ENCODE measurements at places on chromosomes 2 and 18.
A peak's percentile ranks its signal among the peaks of the same experiment; 100 is the strongest.

- no peak for DNase-seq
Observed at GRCh38 chr2:167944825-167945659, 302.4 kb downstream of the STK39 start.

DNA sequence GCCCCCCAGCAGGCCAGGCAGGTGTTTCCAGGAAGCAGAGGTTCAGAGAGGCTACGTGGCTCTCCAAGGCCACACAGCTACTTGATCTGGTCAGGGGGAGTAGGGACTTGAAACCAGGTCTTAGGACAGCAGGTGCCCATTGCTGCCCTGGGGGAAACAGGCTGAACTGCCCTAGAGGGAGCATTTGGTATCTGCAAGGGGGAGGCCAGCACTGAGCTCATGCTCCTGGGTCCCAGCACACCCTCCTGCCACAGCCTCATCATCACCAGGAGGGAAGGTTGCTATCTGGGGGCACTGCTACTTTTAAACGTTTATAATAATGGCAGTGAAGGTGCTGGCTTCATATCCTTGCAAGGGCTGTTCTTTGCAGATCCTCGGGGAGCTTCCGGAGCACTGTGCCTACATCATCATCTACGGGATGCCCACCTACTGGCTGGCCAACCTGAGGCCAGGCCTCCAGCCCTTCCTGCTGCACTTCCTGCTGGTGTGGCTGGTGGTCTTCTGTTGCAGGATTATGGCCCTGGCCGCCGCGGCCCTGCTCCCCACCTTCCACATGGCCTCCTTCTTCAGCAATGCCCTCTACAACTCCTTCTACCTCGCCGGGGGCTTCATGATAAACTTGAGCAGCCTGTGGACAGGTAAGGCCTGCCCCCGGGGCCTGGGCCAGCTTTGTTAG is 36.1 kb downstream of the ABCG8 start:
- DNase-seq: no peak

DNA sequence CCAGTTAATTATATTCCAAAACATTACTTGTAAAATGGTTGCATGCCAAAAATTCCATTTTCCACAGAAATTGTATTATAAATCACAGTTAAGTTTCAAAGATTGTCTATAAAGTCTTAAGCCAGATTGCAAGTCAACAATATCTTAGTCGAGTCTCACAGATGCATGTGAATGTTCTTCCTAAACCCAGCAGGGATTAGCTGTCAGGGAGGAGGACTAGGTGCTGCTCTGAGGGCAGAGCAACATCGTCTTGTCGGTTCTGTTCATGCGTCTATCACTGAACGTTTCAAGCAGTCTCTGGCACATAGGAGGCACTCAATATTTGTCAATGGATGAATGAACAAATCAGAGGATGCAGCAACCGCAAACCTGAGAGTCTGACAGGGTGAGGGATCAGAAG is 27.0 kb downstream of the EPB41L3 start:
- DNase-seq: no peak

DNA sequence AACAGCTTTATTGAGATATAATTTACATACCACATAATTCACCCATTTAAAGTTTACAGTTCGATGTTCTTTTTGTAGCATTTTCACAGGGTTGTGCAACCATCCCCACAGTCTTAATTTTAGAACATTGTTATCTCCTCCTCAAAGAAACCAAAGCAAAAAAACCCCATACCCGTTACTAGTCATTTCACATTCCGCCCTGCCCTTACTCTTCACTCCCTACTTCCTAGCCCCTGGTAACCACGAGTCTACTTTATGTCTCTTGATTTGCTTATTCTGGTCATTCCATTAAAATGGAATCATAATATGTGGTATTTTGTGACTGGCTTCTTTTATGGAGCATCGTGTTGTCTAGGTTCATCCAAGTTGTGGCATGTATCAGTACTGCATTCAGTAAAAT is 137.7 kb downstream of the TANC1 start:
- no peak for DNase-seq

GRCh38 chr2:167749016-167749415 is 498.4 kb downstream of the STK39 start:
- no peak for DNase-seq

- DNase-seq: no peak
Observed at GRCh38 chr2:217016796-217017419, 157.0 kb upstream of the TNP1 start.

DNA sequence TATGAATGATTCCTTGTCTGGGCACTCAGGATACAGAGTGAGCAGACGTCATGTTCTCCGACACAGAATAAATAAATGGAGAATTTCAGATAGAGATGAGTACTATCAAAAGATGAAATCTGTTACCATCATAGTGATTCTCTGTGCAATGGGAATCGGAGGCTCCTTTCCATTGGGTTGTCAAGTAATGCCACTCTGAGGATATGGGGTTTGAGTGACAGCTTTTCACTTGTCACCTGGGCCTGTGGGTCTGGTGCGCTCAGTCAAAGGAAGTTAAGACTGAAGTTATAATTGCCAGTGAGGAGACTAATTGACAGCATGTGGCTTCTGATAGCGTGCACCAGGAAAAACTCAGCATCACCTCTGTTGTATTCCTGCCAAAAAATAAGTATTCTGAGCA is 387.2 kb downstream of the SOX11 start:
- no peak for DNase-seq

DNA sequence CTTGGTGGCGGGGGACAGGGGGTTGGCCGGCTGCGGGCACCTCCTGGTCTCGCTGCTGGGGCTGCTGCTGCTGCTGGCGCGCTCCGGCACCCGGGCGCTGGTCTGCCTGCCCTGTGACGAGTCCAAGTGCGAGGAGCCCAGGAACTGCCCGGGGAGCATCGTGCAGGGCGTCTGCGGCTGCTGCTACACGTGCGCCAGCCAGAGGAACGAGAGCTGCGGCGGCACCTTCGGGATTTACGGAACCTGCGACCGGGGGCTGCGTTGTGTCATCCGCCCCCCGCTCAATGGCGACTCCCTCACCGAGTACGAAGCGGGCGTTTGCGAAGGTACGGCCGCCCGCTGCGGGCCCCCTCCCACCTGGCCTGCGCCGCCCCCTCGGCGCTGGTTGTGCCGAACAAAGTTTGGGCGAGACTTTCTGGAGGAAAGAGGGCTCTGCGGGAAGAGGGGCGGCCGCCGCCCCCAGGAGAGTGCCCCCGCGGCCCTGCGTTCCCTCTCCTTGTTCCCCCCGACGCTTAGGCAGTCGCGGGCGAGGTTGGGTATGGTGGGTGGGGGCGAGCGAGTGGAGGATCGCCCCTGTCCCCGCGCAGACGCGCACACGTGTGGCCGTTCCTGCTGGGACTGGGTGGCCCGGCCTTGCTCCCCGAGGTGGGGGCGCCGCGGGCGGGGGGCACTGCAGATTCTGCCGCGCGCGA is 866 bp downstream of the CRIM1 start:
- no peak for DNase-seq

GRCh38 chr2:16623031-16623430 is 42.6 kb downstream of the CYRIA start:
- no peak for DNase-seq

DNA sequence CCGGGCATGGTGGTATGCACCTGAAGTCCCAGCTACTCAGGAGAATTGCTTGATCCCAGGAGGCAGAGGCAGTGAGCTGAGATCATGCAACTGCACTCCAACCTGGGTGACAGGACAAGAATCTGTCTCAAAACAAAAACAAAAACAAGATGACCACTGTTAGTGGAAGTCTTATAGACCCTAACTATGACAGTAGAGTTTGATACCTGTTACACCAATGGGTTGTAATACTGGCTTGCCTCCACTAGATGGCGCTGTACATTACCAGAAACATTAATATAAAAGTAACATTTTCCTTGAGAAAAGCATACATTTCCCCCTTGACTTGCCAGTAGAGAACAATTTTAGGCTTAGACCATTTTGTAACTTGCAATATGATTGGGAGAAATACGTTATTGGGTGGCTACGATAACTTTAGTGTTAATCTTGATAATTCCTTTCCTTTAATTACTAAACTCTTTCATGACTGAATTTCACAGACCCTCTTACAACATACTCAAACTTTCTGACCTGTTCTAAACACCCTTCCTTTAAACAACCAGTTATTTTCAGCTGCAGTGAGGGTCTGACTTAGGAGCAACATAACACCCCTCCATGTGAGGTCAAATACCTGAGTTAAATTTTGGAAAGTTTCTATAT is 19.5 kb downstream of the SLC25A52 start:
- DNase-seq: peak; percentile 19

GRCh38 chr2:1747065-1747941 is 3.0 kb upstream of the PXDN start:
- DNase-seq: no peak

GRCh38 chr2:66888791-66889631 is 454.1 kb downstream of the MEIS1 start:
- DNase-seq: no peak

DNA sequence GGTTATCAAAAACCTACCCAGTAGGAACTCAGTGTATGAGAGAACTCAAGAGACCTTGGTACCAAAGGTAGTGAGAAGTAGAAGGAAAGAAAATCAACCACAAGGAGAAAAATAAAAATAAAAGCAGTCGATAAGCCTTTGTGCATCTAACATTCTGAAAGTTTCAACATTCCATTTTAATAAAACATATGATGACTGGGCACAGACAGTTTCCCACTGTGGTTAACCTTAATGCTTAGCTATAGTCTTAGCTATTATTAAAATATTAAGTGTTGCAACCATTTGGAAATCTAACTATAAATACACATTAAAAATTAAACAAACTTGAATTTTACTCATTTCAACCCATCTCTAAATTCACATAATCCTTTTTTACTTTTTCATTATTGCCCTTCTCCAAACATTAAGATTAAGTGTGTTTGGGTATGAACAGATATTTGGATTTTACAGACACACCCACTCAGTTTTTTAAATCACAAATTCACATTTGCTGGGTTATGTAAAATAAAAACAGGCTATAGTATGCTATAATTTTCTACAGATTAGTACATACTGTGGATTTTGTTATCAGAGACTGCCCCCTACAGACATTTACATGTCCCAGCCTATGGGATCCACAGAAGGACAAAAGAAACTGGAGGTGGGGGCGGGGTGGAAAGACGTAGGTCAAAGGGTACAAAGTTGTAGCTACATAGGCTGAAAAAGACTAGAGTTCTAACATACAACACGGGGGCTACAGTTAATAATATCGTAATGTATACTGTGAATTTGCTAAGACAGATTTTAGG is 32.8 kb downstream of the SRBD1 start:
- DNase-seq: no peak

DNA sequence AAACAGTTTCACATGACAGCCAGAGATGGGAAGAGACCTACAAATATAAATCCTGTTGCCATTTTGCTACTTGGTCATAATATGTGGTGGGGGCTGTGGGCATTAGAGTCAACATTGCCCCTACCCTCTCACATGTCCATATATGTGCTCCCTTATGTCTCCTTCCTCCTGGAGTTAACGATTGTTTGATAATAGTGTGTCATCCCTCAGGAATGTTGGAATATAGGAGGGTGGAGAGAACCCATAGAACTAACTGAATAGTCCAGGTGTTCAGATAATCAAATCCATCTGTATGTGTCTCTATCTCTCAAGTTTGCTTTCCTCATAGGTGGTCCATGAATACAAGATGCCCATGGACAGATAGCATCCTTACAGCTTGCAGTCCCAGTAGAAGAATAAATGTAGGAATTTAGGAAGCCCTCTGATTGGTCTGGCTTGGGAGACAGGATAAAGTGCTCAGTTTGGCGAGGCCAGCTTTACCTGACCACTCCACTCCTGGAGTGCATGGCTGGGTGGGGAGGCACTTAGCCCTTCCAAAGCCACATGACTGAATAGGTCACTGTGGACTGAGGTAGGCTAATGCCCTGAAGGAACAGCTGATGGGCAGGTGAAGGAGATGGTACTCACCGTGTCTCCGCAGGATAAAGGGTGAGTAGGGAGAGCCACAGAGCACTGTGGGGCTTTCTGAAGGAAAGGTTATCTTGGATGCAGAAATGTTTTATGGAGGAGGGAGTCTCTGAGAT is 166.9 kb downstream of the CDCA7 start:
- no peak for DNase-seq

DNA sequence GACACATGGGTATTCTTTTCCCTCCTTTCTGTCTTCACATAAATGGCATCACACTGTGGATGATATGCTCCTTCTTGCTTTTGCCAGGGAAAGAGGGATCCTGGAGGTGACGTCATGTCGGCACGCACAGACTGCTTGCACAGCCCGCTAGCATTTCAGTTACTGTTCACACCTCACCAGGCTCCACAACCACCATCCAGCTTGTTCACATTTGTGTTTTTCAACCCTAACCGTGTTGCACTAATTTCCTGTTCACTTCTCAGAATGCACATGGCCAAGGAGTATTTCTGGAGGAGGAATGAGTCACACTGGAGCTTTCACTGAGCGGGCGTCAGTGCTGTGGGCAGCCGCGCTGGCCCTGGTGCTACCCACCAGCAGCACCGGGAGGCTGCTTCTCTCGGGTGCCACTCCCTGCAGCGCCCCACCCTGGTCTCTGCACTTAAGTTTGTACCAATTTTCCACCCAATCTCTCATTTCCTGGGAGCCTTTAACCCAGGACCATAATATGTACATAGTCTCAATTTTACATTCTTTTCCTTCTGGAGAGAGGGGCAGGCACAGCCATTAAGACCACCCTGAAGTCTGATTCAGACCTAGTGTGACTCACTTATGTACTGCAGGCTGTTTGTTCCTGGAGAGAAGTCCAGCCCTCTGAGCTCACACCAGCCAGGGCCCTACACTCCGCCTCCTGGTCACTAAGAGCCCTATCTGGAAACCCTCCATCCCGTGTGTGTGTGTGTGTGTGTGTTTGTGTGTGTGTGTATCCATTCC is 65.1 kb downstream of the MBP start:
- DNase-seq: peak; percentile 44

DNA sequence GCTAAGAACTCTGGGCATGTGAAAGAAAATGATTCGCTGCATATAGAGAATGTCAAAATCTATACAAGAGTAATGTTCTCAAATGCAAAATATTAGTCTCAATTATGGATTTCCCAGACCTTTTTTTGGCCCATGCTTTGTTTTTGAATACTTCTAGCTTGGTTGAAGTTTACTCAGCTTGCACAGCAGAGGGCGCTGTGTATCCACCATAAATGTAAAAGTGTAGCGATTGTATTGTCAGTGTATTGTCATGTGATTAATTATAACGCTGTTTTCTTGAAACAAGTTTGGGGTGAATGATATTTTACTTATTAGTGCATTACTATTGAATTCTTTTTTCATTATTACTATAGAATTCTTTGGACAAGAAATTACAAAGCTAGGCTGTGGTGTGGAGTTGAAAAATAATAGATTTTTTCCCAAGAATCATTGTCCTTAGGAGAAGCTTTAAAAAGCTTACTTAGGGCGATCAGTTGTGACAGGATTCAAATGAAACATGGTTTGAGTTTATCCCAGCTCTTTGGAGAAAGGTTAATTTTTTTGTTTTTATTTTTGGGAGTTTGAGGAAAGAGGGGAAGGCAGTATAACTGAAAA is 98.3 kb downstream of the PIK3C3 start:
- no peak for DNase-seq

GRCh38 chr18:55078303-55078932 is 119.2 kb upstream of the CCDC68 start:
- DNase-seq: no peak

DNA sequence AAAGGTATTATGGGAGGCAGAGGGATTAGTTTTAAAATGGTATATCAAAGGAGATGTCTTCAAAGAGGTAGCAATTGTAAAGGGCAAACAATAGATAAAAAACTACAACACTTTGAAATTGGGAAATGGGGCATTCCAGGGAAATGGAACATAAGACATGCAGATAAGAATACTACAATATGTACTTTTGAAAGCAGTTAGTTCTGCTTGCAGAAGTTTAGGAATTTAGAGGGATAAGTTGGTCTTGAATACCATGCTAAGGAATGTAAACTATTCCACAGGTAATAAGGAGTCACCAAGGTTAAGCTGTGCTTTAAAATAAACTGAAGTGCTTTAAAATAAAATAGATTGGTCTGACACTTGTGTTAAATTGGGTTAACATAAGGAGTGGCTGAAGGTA is 571.7 kb upstream of the ACVR2A start:
- no peak for DNase-seq
